Activated naive CD4-positive, alpha-beta T cell treated with anti-CD3 and anti-CD28 coated beads, Interleukin-2, amount 50 U/mL, for 16 hours (primary cell): ENCODE measurements at places on chromosomes 16 and 17.

- DNase-seq = no peak
Observed at GRCh38 chr17:66963521-66963908, 992 bp upstream of the CACNG4 start.

GRCh38 chr16:86763819-86764218, 185.5 kb downstream of the FOXL1 start:
- no peak for DNase-seq

DNA sequence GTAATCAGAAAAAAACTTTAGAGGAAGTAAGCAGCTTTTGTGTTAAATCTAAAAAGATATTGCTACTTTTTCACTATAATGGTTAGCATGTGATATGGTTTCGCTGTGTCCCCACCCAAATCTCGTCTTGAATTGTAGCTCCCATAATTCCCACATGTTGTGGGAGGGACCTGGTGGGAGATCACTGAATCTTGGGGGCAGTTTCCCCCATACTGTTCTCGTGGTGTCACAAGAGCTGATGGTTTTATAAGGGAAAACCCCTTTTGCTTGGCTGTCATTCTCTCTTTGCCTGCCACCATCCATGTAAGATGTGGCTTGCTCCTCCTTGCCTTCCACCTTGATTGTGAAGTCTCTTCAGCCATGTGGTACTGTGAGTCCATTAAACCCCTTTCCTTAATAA, 117.1 kb downstream of the KCNJ2 start:
- DNase-seq = no peak

- no peak for DNase-seq
Observed at GRCh38 chr17:8131844-8132441, 8.0 kb upstream of the HES7 start.

DNA sequence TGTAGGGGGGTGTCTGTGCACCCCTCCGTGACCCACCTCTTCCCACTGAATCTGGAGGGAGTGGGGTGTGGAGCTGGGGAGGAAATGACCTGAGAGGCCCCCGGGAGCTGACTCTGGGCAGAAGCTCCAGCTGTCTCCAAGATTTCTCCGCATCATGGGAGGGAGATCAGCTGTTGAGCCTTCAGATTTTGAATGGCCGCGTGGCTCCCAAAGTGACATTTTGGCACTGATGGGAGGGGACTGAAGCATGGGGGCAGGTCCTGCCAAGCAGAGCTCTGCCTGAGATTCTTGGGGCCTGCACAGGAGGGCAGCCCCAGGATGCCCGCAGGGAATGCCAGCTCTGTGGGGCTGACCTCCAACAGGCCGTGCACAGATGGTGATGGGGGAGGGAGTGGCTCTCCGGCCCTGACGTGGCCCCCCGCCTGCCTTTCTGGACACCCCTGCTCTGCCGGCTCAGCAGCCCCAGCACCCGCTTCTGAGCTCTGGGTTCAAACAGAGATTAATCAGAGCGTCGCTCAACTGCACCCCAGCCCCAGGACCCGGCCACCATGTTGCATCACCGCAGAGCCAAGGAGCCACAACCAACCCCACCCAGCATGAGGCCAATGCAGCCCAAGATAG, 25.3 kb upstream of the UBE2I start:
- no peak for DNase-seq

DNA sequence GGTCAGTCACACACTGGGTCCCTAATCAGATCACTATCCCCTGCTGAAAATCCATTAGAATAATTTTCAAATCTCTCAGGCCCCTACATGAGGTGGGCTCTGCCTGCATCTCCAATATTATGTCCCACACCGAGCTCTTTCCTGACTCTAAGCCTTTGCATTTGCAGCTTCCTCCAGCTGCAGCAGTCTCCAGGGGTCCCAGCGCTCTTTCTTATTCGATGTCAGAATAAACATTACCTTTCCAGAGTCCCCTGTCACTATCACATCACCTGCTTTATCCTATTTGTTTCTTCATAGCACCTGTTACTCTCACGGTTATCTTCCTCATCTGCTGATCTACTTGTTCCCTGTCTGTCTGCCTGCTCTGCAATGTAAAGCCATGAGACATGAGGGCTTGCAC, 57.3 kb upstream of the MON1B start:
- DNase-seq = no peak

DNA sequence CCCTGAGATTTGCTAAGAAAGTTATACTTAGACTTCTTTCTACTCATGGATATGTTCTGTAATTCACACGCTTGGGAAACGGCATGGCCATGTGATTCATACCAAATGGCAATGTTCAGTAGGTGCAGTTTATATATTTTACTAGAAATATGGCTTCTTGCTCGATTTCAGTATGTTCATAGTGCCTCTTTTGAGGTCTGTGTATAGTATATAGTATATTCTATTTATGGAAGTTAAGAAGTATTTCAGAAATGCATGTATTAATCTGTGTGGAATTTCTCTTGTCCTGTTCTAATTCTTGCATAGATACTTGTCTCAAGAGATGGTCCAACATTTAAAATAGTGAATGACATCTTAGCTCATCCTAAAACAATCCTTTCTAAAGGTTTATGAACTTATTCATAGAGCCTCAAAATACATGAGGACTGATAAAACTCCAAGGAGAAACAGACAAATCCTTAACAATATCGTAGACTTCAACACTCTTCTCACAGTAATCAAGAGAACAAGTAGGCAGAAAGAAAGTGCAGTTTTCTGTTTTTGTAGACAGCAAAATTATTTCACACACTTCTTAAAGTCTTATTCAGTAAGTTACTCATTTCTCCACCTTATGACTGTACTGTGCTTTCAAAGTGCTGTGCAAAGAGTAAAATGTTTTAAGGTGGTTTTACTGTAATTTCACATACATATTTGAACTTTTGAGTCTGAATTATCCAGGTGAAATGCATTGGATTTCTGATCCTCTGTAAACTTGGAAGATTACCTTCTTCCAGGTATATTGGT, 11.1 kb downstream of the BPTF start:
- DNase-seq = no peak

DNA sequence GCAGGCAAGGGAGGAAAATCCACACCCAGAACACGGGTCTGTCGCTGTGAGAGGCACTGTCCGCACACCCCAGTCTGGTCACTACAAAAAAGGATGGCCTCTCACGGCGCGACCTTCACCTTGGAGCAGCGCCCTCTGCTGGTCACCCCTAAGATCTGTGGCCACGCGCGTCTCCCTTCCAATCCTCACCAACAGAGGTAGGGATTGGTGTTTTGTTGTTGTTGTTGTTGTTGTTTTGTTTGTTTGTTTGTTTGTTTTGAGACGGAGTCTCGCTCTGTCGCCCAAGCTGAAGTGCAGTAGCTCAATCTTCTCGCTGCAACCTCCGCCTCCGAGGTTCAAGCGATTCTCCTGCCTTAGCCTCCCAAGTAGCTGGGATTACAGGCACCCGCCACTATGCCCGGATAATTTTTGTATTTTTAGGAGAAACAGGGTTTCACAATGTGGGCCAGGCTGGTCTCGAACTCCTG, 15.0 kb upstream of the C17orf58 start:
- DNase-seq = peak; percentile 57

- DNase-seq = no peak
Observed at GRCh38 chr17:32116937-32117336, 25.4 kb upstream of the RHOT1 start.

GRCh38 chr16:85812811-85813700, 13.6 kb downstream of the COX4I1 start:
- no peak for DNase-seq

DNA sequence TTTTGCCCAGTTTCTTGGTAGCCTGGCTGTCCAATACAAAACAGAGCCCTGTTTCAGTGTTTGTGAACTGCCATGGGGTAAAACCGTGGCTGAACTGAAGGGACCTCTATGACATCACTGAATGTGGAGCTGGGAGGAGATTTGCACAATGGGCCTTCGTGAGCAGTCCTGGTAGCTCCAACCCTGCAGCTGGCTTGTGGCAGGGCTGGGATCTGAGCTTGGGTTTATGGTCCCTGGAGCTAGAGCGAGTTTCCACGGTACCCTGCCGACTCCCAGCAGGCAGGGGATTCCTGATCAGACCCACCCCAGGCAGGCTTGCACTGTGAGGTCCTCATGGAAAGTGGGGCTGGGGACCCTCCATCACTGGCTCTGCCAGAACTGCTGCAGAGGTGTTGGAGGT, 247.0 kb downstream of the GSG1L start:
- DNase-seq = no peak

DNA sequence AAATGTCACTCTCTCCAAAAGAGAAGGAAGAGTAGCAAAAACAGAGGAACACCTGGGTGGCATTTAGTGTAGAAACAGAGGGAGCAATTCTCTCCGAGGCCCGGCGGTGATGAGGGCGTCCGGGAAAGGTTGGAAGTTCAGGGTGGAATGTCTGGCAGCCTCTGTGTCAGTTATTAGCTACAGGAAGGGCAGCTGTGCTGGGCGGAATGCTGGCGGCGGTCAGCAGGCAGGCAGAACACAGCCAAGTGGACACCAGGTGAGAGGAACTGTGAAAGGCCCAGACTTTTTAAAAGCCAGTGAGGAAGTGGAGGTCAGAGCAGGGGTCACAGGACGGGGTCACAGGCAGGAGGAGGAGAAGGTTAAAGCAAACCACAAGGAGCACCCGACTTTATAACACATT, 238.1 kb downstream of the NTN1 start:
- no peak for DNase-seq

GRCh38 chr17:17086585-17086984, 44.3 kb downstream of the MPRIP start:
- no peak for DNase-seq

DNA sequence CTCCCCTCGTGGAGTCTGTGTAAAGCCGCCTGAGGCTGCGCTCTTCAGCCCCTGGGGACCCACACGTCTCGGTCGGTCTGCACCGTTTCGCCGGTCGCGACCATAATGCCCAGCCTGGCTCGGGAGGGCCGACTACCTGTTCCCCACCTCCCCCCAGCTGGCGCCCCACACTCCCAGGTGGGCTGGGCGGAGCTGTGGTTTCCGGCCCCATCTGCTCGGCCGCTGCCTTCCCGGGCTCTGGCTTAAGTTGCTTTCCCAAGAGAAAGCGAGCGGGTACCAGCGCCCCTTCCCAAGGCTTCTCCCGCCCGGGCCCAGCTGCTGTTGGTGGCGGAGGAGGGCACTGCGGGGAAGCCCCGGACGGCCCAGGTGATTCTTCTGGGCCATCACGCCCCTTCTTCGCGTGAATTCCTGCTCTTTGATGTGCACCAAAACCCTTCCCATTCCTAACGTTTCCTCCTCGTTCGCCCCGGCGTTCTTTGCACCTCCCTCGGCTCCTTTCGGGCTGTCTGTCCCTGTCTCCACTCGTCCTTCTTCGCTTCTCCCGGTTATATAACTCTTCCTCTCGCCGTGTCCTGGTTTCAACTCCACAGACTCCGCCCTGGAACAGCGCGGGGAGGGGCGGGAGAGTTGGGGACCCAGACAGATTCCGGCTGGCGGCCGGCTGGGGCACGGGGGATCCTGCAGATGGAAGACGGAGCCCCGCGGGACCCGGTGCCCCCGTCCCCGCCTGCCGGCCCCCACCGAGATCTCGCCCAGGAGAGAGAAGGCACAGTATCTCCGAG, 2.0 kb downstream of the KDM6B start:
- peak; percentile 48 for DNase-seq

DNA sequence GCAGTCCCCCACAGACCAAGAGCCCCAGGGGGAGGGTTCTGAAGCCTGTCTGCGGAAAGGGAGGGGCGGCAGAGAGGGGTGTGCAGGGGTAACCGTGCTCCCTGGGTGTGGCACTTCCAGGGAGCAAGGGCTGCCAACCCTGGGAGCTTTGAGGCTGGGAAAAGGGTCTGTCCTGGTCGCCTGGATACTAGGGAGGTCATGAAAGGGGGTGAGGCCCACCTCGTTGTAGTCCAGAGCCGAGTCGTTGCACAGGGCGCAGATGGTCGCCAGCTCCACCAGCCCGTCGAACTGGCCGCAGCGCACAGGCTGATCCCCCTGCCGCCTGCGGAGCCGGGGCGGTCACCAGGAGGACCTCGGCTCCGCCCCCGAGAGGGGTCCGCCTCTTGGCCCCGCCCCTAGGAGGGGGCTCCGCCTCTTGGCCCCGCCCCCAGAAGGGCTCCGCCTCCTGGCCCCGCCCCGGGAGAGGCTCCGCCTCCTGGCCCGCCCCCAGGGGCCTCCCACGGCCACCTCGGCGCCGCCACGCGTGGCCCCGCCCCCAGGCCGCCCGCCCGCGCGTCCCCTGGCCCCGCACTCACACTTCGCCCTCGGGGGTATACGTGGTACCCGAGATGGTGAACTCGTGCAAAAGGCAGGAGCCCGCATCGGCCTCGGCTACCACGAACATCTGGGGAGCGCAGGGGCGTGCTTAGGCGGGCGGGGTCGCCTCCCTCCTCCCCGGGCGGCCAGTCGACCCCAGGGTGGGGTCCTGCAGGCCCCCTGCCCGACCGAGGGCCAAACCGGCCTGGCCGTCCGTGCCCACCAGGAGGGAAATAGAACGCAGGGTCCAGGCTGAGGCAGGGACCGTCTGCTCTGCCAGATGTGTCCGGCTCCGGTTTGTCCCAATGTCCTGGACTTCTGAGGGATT, 19.5 kb downstream of the ATP2A3 start:
- no peak for DNase-seq

- no peak for DNase-seq
Observed at GRCh38 chr16:59899940-59900339, 1165.8 kb upstream of the GOT2 start.

DNA sequence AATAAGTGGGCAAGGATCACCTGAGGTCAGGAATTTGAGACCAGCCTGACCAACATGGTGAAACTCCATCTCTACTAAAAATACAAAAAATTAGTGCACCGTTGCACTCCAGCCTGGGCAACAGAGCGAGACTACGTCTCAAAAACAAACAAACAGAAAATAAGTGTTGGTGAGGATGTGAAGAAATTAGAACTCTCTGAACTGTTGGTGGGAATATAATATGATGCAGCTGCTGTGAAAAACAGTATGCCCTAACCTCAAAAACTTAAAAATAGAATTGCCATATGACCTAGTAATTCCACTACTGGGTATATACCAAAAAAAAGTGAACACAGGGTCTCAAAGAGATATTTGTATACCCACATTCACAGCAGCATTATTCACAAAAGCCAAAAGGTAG, 26.1 kb downstream of the GLG1 start:
- no peak for DNase-seq

DNA sequence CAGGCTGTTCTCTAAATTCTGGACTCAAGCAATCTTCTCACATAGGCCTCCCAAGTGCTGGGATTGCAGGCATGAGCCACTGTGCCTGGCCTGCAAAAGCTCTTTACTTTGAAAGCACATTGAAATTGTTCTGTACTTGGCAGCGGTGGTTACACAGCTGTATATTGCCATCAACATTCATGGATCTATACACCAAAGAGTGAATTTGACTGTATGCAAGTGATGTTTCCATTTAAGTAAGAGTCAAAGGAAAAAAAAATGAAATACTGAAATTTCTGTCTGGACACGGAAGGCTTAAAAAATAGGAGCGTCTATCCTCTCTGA, 450.6 kb upstream of the PSMD7 start:
- DNase-seq = no peak
